ENCODE measurements at places on chromosomes 2 and 18. TPM values are rescaled to one million over a fixed set of nuclear protein-coding genes. Genes with fewer than 3 reads are reported as not detected.

DNA sequence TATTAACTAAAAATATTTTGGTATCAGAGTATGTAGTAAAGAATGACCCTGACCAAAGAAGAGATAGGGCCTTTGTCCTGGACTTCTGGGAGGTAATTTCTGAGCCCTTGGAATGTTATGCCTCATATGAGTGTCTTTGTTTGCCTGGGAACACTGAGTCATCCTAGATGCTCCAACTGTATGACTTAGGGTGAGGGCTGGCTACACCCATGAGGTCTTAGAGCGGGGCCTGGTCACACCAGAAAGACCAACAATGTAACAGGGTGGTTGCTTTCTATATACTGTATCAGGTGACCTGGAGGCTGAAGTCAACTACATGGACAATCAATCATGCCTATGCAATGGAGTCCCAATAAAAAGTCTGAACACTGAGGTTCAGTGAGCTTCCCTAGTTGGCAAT, 253.1 kb downstream of the MBD2 start:
- no peak for DNase-seq

DNA sequence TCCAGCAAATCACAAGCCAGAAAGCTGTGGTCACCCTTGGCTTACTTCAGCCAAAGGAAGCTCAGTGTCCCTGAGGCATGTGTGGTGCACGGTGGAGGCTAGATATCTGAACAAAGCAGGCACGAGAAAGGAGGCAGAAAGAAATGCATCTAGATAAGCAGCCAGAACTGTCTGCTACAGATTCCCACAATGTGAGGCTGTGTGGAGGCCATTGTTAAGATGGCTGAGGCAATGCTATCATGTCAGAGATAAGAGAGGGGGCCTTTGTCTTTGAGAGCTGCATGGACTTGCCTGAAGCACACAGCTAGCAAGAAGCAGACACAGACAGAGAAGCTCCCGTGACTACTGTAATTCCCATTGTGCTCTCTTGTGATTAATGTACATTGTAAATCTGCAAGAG, 110.5 kb upstream of the LYPD6 start:
- no peak for DNase-seq

Gene TPO
- total RNA-seq: 4.4 TPM

DNA sequence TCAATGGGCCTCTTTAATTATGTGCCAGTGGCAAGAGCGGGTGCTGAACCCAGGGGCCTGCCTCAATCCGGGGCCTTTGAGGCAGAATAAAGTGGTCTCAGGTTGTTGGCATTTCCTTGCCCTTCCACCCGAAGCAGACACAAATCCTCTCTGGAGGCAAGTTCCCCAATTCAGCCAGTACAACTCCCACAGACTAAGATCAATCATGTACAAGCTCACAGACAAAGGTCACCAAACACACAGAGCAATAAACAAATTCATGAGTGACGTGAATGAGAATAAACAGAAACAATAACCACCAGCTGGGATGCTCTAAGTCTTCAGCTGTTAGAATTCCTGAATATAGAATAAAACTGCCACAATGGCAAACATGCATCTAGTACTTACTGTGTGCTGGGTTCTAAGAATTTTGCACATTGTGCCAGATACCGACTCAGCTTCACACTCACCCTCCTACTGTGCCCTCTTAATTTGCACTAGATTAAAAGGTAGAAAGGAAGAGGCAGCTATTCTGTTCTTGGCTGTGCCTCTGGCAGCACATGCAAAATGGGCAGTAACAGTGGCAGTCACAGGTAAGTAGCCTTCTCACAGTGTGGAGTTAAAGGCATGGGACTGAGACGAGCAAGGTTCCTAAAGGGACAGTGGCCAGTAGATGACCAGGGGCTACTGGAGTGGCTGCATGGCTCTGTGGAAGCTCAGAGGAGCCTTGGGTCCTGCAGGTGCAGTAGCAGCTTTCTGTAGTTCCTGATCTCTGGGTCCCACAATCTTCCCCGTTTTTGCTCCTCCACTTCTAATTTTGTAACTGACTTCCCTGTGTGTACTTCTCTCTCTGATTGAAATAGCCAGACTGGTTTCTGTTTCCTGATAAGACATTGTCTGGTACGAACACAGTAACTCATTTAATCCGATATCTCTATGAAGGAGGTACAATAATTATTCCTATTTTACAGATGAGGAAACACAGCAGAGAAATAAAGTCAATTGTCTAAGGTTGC, 34.6 kb upstream of the IL1B start:
- DNase-seq: no peak

- DNase-seq: no peak
These were observed 55.5 kb downstream of the RIT2 start for GRCh38 chr18:43060020-43060419.

Gene SPOPL
- total RNA-seq: 24.0 TPM

- no peak for DNase-seq
These were observed 5.6 kb downstream of the NMUR1 start for GRCh38 chr2:231524477-231525247.

DNA sequence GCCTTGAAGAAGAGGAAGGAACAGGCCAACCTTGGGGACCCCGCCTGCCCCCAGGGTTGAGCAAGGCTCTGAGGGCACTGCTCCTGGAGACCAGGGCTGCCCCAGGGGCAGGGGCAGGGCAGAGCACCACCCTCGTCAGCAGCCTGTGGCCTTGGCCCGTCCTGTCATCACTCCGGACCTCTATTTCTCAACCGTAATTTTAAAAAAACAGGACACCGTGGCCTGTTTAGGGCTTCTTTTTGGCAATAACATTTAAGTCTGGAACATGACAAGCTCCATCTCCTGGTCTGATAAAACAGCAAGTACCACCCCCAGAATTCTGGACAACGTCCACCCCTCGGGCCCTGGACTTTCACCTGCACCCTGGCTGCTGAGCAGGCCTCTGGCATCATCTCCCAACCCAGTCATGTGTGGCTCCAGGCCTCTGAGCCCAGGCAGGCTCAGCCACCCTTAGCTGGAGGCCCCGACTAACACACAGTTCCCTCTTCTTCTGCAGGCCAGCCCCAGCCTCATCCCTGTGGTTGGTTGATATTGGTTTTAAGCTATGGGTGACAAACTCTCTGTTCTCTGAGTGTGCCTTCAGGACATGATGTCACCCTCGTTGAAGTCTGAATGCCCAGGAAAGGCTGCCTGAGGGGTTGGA, 22.6 kb upstream of the ID2 start:
- no peak for DNase-seq

Gene NIFK
- 21.2 TPM for total RNA-seq

Gene ZC3H6
- 41.0 TPM for total RNA-seq

Gene PDE6D
- total RNA-seq: 56.2 TPM

Gene ZSWIM2
- total RNA-seq: not detected

Gene ESPNL
- total RNA-seq: 0.34 TPM

Gene RGPD3
- total RNA-seq: not detected

Gene RPRM
- total RNA-seq: 54.1 TPM

Gene ANKRD30BL
- total RNA-seq: 1.2 TPM

GRCh38 chr2:80689106-80689505, 384.6 kb upstream of the LRRTM1 start:
- DNase-seq: no peak

- DNase-seq: peak; percentile 46
These were observed at the start of gene TMEM237 for GRCh38 chr2:201643216-201643890. TMEM237 (minus strand) TSS chr2:201643503; CDS start chr2:201643400, 103 bp downstream.

DNA sequence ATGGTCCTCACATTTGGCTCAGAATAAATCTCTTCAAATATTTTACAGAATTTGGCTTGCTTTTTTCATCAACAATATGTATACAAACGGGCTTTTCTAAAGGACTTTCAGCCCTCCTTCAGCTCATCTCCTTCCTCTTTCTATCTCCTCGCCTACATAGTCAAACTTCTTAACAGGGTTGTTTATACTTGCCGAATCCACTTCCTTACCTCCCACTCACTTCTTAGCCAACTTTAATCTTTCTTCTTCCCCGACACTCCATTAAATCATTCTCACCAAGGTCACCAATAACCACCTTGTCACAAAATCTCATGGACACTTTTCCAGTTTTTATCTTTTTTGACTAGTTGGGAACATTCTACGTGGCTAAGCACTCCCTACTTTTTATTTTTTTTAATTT, 325.2 kb downstream of the PLCL1 start:
- DNase-seq: no peak

DNA sequence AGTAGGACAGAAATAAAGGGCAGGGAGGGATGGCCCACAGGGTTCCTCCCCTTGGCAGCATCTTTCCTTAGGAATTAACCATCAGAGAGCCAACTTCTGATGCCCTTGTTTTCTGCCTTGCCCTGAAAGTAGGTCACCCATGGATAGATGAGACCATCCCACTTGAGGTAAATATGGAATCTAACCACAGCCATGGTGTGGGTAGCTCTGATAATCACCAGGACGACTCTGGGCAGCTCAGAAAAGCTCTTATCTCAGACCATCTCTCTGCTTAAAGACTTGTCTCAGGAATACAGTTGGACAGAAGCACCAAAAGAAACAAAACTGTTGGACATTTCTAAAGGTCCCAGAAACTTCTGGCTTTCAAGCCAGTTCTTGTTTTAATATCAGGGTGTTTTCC, 101.4 kb upstream of the CELF4 start:
- no peak for DNase-seq

DNA sequence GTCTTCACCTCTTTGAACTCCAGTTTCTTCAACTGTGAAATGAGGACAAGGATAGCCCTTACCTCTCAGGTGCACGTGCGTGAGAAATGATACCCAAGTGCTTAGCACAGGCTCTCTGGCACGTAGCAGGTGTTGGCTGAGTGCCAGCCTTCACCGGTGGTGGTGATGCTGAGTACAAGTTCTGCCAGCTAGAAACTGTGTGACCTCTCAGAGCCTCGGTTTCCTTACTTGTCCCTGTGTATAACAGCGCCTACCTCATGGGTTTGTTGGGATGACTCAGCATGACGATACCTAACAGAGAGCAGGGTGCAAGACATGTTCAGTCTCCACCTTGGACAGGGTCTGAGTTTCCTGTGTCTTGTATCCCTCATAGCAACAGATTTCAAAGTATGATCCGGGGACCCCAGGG, 205.1 kb downstream of the TNS1 start:
- DNase-seq: peak; percentile 62

Gene ALPP
- not detected for total RNA-seq

GRCh38 chr2:158797963-158798700, 3.0 kb downstream of the DAPL1 start:
- DNase-seq: no peak

GRCh38 chr2:17538844-17539554, 1.5 kb upstream of the VSNL1 start:
- peak; percentile 48 for DNase-seq

DNA sequence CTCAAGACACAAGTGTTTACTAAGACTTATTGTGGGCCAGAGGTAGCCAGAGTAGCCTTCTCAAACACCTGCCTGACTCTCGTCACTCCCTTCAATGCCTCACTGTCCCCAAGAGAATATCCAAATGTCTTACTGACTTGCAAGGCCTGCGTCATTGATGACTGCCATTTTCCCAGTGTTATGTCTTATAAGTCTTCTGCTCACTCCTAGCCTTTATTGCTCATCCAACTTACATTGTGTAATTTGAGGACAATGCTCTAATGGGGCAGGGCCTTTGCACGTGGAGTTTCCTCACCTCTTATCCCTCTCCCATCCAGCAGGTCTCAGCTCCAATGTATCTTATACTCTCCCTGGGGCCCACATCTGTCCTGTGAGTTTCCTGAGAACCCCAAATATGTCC, 10.1 kb upstream of the CD226 start:
- no peak for DNase-seq

- peak; percentile 47 for DNase-seq
These were observed 2.7 kb upstream of the PID1 start for GRCh38 chr2:229273723-229274338.

Gene IL36G
- total RNA-seq: not detected

Gene CHRND
- total RNA-seq: not detected

DNA sequence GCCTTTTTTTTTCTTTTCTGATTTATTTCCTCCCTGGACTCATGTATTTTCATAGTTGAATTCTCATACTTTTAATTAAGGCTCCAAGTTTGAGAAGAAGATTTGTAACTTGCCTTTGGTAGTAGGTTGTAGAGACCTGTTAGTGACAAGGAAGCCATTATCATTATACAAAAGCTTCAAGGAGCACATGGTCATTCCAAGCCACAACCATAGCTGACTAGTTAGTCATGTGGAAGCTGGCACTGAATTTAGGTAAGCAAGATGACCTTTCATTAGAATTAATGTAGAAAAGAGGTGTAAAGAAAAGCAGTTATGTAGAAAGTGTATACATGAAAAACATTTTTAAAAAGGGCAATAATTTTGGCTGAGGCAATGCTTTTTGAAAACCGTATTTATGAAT, 89.7 kb downstream of the LRP1B start:
- DNase-seq: no peak

Gene RASGRP3
- 12.0 TPM for total RNA-seq

GRCh38 chr2:19355931-19356544, 2.4 kb downstream of the OSR1 start:
- no peak for DNase-seq

GRCh38 chr2:187233811-187234210, 214.2 kb downstream of the CALCRL start:
- DNase-seq: no peak

- no peak for DNase-seq
These were observed 28.2 kb downstream of the TMEM182 start for GRCh38 chr2:102790091-102790455.

Gene DGKD
- total RNA-seq: 25.8 TPM

Gene SF3B6
- total RNA-seq: 85.3 TPM

- no peak for DNase-seq
These were observed 47.7 kb downstream of the TTC21B start for GRCh38 chr2:165905854-165906253.

Gene PROKR1
- not detected for total RNA-seq

- DNase-seq: no peak
These were observed 232.2 kb downstream of the HDAC4 start for GRCh38 chr2:239168575-239168974.

Gene HOXD9
- total RNA-seq: 70.8 TPM

DNA sequence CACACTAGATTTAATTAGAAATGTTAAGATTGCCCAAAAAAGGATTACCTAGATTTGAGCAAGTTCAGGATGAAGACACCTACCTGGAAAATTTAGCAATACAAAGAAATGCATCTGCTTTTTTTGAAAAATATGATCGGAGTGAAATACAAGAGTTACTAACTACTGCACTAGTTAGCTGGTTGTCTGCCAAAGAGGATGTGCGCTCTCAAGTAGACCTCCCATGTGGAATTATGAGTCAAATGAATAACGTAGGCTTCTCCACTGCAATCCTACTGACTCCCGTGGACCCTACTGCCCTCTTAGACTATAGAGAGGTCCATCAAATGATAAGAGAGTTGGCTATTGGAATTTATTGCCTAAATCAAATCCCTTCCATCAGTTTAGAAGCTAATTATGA, 2.0 kb downstream of the ANKAR start:
- DNase-seq: no peak

Gene AQP4
- total RNA-seq: not detected

Measured in uterus (tissue), 4 donors.